ENCODE measurements at places on chromosomes 16 and 17. TPM values are rescaled to one million over a fixed set of nuclear protein-coding genes. Genes with fewer than 3 reads are reported as not detected.

Gene KRT40
- total RNA-seq: not detected

Gene PPM1E
- 0.42 TPM for total RNA-seq

Gene OTOP2
- total RNA-seq: not detected

Gene CD300LB
- total RNA-seq: 0.83 TPM
